Stimulated activated CD4-positive, alpha-beta T cell treated with anti-CD3 and anti-CD28 coated beads, Interleukin-1b, Interleukin-23, amount 100 ng/mL, for 24 hours (primary cell): ENCODE measurements at places on chromosomes 3 and 15.

GRCh38 chr3:110344897-110345767 lies 726.5 kb upstream of the NECTIN3 start:
- no peak for DNase-seq

DNA sequence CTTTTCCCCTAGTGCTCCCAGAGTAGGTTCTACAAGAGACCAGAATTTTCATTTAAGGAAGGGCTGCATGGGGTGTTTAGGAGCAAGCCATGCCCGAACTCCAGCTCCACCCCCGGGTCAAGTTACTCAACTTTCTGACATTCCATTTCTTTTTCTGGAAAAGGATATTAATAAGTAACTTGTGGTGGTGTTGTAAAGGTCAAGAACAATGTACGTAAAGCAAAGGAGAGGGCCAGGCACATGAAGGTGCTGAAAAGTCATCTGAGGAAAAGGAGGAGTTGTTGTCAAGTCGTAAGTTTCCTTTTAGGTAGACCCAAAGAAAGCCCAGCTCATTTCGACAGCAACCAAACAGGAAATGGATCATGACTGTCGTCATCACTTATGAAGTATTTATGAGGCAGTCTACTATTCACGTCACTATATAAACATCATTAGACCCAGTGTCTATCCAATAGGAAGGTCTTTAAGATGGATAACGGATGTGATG lies 319.6 kb upstream of the IL12A start:
- DNase-seq: no peak

DNA sequence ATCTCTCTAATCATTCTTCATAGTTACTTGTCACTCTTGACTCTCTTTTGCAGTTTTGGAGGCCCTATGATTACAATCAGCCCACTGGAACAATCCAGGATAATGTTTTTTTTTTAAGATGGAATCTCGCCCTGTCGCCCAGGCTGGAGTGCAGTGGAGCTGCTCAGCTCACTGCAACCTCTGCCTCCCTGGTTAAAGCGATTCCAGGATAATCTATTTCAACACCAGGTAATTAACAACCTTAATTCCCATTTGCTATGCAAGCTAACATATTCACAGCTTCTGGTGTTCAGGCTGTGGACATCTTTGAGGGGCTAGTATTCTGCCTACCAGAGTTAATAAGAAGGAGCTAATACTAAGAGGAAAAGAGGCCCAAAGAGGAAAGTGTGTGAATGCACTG lies 1.1 kb upstream of the BLOC1S6 start:
- DNase-seq: no peak

- DNase-seq: no peak
Measured at GRCh38 chr15:79102595-79102994, 12.0 kb upstream of the RASGRF1 start.

- no peak for DNase-seq
Measured at GRCh38 chr15:80849308-80849707, 70.1 kb downstream of the CEMIP start.

DNA sequence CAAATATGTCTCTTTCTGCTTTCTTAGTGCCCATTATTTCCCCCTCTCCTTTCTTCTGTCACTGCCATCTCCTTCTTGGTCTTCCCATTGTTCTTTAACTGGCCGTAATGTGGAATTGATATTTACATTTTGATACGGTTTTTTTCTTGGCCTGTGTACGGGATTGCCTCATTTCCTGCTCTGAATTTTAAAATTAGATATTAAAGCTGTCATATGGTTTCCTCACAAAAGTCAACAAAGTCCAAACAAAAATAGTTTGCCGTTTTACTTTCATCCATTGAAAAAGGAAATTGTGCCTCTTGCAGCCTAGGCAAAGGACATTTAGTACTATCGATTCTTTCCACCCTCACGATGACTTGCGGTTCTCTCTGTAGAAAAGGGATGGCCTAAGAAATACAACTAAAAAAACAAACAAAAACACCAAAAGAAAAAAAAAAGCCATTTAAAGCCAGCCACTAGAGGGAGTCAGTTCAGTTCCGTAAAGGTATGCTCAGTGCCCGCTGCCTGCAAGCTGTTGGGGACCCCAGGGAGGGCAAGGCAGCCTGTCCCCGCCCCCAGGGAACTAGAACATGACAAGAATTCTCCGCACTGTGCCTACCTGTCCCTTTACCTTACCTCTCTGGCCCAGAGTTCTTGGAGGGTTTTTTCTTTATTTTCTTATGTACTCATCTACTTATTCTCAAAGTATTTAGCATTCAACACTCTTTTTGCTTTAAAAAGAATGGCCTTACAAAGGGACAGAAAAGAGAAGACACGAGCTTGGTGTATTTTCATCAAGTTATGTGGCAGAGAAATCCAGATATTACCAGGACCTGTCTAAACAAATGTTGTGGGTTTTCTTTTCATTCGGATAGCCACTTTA lies 30.0 kb upstream of the NR2E3 start:
- no peak for DNase-seq

DNA sequence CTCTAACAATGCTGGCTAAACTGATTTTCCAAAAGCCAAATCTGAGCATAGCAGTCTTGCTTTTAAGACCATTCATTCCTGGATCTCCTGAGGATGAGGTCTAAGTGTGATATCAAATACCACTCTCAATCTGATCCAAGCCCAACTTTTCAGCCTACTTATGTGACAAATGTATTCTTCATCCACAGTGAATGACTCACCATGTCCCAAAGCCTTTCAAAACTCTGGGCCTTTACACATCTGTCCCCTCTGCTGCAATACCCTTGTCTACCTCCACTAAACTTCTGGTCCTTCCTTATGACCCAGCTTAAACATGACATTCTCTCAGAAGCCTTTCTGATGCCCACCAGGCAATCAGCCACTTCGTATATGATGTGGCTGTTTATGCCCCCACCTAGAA lies 4.6 kb downstream of the ANAPC13 start:
- DNase-seq: no peak

DNA sequence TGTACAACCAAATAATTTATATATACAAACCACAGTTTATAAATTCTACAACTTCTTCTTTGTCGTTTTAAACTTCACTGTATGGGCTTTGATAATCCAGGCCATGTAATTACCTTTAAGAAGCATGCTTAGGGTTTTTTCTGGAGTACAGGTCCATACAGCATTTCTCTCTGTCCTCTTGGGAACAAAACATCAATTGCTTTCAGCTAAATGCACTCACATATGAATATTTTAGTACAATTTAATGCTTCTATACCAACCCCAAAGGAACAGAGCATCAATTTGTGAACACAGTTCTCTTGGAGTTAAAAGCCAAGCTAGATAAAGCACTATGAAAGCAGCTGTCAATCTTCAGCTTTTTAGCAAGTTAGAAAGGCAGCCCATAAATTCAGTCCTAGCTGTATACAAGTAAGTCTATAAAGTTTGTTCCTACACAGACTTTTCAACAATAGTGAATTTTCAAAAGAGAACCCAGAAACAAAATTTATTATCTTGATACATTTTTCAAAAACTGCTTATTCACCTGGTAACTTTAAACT lies 66.1 kb downstream of the ETFA start:
- DNase-seq: no peak

GRCh38 chr3:65623362-65623761 lies 415.4 kb downstream of the MAGI1 start:
- no peak for DNase-seq
